ENCODE measurements at places on chromosomes 2 and 18. TPM values are rescaled to one million over a fixed set of nuclear protein-coding genes. Genes with fewer than 3 reads are reported as not detected.

ALMS1 gene
- 6.4 TPM for polyA plus RNA-seq

RSAD2 gene
- polyA plus RNA-seq, result 1.9 TPM

SOWAHC gene
- 11.5 TPM for polyA plus RNA-seq

FOXD4L1 gene
- polyA plus RNA-seq, result 0.02 TPM

COL6A3 gene
- not detected for polyA plus RNA-seq

G6PC2 gene
- polyA plus RNA-seq, result not detected

DNA sequence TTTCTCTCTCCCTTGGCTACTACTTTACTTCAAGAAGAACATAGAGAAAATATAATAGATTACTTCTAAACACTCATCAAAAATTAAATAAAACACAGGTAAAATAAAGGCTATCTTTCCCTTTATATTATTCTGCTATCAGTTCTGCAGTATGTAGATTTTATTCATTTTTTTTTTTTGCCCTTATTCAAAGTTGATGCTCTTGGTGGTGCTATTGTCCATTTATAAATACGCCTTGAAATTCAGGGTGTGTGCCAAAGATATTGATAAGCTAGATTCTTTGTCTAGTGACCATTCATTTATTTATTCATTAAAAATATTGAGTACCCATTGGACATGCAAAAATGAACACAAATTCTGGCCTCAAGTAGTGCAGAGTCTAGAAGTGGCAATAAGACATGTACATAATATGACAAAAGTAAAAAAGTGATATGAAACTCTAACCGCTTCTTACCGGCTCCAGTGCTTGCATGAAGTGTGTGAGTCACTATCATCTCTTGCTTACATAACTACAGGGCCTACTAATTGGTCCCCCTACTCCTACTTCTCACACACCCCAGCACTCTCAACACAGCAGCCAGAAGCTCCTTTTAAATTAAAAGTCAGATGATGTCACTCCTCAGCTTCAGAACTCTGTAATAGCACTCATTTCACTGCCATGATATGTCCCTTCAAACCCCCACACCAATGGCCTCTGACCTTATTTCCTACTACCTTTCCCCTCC lies 208.3 kb upstream of the FANCL start:
- no peak for DNase-seq

- DNase-seq, result no peak
These were observed 37.3 kb downstream of the TMEM177 start for GRCh38 chr2:119716284-119716672.

DNA sequence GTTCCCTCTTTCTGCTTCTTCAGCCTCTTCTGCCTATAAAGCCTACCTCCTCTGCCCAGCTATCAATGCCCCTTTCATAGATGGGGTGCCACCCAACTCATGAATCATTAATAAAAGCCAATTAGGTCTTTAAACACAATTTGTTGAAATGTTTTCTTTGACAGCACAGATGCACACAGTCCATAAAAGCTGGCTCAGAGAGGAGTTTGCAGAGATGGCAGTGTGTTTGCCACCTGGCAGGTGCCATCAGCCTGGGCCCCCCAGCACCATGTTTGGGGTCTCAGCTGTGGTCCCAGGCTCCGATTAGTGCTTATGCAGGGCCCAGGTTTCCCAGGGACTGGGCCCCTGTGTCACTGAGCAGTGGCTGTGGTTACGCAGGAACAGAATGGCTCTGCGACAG lies 7.9 kb upstream of the MC2R start:
- no peak for DNase-seq

- DNase-seq, result no peak
These were observed 2.0 kb upstream of the CAPN14 start for GRCh38 chr2:31219131-31219969.

DNA sequence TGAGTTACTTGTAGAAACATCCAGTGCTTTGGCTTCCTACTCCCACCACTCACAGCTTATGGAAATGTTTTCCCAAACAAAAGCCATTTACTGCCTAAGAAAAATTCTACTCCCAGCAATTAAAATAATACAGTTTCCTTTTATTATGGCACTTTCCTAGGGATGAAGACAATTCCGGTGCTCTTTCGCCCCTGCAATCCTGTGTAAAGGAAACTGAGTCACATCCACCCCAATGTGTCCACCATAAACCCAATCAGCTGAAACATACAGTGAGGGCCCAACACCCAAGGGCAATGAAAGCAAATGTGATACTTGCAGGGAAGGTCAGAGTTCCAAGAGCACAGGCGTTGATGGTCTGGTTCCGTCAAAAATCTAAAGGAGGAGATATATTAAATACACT lies 62.0 kb upstream of the ST3GAL5 start:
- no peak for DNase-seq

DNA sequence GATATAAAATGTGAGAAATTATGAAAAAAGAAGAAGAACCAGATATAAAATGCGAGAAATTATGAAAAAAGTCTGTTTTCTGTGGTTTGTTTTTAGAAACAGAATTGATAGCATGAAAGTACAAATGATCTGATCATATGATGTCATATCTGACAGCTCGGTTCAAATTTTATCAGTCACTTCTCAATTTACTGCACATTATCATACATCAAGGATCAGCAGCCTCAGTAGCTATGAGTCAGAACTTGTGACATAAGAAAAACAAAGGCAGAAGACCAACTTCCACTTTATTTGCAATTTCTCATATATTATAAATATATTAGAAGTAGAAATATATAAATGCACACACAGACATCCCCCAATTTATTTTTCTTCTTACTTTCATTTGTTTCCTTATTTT lies 634.0 kb downstream of the LRP1B start:
- DNase-seq, result no peak

DNA sequence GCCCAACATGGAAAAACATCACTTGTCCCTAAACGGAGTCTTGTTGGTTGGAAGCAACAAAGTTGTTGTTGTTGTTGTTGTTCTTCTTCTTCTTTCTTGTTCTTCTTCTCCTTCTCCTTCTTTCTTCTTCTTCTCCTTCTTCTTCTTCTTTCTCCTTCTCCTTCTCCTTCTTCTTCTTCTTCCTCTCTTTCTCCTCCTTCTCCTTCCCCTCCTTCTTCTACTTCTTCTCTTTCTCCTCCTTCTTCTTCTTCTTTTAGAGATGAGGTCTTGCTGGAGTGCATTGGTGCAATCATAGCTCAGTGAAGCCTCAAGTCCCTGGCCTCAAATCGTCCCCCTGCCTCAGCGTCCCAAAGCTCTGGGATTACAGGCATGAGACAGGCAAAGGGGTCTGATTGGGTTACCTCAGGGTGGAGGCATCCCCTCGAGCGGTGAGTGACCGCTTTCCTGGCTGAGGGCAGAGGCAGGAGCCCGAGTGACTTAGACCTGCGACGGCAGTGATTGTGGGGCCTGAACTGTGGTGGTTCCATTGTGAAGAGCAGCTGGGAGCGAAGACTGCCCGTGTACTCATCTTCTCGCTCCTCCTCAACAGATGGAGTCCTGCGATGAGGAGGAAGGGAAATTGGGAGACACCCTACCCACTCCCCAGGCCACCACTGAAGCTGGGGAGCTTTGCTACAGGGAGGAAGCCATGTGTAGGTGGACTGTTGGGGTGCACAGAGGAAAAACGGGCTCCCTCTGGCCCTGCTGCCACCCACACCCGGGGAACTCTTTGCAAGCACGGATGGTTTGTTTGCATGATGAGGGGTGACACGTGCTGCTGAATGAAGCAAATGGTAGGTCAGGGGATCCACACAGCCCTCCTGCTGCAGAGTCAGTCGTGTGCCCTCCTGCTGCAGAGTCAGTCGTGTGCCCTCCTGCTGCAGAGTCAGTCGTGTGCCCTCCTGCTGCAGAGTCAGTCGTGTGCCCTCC lies 7.0 kb upstream of the PER2 start:
- DNase-seq, result no peak

DNA sequence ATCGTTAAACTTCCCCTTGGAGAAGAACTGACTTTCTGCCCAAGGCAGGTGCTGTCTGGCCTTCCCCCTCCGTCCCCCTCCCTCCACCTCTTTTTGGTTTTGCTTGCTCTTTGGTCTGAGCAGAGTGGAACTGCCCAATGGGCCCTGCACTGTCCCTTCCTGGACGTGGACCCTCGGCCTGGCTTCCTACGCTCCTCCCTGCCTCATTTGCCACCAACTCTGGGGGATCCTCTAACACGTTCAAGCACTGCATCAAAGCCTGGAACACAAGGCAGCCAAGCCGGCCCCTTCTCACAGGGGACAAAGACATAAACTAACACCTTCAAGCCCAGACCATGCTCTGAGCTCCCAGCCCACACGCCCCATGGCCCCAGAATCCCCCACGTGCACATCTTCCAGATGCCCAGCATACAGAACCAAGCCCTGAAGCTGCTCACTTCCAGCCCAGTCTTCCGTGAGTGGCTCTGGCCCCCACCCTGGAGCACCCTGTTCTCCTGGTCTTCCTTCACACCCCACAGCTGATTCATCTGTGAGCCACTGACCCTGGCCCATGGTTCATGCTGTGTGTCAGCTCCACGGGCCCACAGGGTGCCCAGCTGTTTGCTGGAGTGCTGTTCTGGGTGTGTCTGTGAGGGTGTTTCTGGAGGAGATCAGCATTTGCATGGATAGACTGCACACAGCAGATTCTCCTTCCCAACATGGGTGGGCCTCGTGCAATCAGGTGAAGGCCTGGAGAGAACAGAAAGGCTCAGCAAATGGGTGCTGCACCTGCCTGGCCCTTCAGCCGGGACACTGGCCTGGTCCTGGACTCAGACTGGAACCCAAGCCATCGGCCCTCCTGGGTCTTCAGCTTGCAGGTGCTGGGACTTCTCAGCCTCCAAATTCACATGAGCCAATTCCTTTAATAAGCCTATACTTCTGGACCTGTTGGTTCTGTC lies 247.1 kb upstream of the SALL3 start:
- no peak for DNase-seq

DNA sequence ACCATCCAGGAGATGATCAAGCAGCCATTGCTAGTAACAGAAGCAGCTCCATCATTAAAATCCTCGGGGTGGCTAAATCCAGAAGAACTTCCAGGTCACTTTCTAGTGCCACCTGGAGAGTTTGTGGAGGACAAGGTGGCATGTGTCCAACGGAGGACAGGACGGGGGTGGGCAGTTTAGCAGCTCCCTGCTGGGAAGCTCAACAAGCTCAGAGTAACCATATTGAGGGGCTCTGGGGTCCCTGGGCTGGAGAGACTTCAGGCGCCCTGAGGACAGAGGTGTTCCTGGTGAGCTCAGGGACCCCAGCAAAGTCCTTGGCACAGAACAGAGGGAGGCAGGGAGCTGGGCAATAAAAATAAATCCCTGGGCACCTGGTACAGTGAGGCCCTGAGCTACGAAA lies 140.0 kb upstream of the FHL2 start:
- no peak for DNase-seq

GRCh38 chr18:80086281-80086680 lies 22.8 kb upstream of the ADNP2 start:
- peak; percentile 55 for DNase-seq

- DNase-seq, result no peak
These were observed 624.3 kb upstream of the FANCL start for GRCh38 chr2:58865436-58865835.

DNA sequence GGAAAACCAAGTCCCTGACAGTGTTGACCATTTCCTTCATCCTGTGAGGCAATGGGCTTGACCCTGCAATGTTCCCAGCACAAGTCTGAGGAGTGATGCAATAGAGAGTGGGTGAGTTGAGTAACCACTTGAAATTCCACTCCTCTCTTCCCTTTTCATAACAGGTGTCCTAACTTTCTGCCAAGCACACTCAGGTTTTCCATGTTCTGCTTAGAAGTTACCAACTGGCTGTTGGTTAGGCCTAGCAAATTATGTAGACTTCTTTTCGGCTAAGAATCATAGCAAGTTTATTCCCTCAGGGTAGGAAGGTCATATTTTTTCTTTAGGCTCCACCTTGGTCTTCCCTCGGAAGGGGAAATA lies 11.5 kb downstream of the GNLY start:
- DNase-seq, result peak; percentile 79

DNA sequence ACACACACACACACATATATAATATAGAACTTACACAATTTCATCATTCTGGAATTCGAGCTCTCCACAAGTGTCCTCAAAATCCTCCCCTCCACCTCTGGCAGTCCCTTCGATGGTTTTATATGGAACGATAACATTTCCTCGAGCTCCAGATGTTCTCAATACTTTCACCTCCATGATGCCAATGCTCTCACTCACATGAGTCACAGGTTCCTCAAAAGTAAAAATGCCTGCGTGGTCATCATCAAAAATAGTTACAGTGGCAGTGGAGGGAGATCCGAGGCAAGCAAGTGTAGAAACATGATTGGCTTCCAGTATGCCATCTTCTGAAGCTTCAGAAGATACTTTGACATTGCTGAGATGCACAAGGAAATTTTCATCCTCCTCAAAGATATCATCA lies 23.5 kb downstream of the SLC8A1 start:
- no peak for DNase-seq

GRCh38 chr2:101697124-101698013 lies at the start of gene MAP4K4:
TSS of gene MAP4K4 (plus strand) at chr2:101697707. CDS start at chr2:101698081, 374 bp downstream.
- DNase-seq, result peak; percentile 53

DNA sequence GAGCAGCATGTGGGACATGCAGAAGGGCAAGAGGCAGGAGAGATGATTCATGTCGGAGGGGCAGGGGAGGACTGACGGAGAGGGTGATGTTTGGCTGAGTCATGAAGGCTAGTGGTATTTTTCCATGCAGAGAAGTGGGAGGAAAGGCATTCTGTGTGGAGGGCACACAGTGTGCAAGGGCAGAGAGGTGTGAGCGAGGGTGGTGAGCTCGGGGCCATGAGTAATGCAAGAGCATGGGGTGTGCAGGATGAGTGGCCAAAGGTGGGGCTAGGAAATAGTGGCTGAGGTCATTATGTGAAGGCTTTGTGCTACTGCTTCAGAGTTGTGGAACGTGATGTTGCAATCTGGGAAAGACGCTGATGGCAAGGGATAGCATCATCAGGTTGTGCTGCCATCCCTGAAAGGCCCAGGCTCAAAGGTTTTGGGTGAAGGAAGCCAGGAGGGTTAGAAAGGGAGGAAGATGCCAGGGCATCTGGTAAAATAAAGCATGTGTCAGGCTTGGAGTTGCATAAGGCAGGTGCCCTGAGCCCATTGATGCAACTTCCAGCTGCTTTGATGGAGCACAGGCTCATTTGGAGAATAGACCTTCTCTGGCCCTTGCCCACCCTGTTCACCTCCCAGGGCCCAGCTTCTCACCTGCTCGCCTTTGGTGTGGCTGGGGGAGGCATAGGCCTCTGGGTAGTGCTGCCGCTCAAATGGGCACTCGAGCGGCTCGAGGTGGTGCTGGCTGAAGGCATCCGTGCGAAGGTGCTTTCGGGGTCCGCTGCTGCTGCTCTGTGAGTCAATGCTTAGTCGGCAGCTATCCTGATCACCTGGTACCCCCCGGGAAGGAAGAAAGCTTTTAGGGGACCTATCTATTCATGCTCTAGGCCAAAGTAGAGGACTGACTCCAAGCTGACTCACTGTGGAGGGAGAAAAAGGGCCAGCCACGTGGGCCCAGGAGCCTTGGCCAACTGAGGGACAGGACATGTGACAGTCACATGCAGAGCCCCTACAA lies 37.5 kb downstream of the PAX8 start:
- peak; percentile 100 for DNase-seq

GRCh38 chr2:60544062-60544461 lies 9.4 kb downstream of the BCL11A start:
- DNase-seq, result peak; percentile 77

- peak; percentile 60 for DNase-seq
These were observed 295.6 kb downstream of the TNS1 start for GRCh38 chr2:217707131-217707611.

Data from foreskin keratinocyte (primary cell).